ENCODE measurements at places on chromosomes 7 and 10. TPM values are rescaled to one million over a fixed set of nuclear protein-coding genes. Genes with fewer than 3 reads are reported as not detected.

Gene SLC13A4
- polyA plus RNA-seq: 0.03 TPM

Gene WEE2
- not detected for polyA plus RNA-seq

Gene HECW1
- polyA plus RNA-seq: 1.2 TPM

DNA sequence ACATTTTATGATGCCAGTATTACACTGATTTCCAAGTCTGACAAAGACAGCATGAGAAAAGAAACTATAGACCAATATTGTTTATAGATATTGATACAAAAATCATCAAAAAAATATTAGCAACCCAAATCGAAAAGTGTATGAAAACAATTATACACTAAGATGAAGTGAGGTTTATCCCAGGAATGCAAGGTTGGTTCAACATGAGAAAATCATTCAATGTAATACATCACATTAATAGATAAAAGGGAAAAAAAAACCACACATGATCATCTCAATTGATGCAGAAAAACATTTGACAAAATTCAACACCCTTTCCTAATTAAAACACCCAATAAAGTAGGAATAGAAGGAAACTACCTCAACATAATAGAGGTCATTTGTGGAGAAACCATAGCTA, 153.9 kb downstream of the DNAJC1 start:
- no peak for DNase-seq

- no peak for DNase-seq
These were observed 56.9 kb downstream of the NEUROG3 start for GRCh38 chr10:69516316-69516715.

All from urinary bladder (tissue), 4 donors.